ENCODE measurements at places on chromosomes 11 and 22.

GRCh38 chr11:128832121-128832497 lies 35.0 kb downstream of the KCNJ1 start:
- no peak for DNase-seq

DNA sequence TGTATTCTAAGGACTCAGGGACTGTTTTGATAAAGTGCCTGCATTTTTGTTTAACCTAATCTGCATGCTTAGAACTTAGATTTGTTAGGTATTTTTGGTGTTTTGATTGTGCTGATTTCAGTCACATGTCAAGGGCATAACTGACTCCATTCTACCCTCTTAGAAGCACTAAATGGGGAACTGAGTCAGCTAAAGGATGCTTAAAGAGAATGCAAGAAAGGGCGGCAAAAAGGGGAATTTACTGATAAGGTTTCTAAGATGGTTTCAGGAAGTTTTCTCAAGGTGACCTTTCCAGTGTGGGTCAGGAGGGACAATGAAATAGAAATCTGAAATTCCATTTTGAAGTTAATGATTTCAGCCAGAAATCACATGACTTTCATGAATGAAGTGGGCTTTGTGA lies 43.0 kb downstream of the MMP20 start:
- no peak for DNase-seq

DNA sequence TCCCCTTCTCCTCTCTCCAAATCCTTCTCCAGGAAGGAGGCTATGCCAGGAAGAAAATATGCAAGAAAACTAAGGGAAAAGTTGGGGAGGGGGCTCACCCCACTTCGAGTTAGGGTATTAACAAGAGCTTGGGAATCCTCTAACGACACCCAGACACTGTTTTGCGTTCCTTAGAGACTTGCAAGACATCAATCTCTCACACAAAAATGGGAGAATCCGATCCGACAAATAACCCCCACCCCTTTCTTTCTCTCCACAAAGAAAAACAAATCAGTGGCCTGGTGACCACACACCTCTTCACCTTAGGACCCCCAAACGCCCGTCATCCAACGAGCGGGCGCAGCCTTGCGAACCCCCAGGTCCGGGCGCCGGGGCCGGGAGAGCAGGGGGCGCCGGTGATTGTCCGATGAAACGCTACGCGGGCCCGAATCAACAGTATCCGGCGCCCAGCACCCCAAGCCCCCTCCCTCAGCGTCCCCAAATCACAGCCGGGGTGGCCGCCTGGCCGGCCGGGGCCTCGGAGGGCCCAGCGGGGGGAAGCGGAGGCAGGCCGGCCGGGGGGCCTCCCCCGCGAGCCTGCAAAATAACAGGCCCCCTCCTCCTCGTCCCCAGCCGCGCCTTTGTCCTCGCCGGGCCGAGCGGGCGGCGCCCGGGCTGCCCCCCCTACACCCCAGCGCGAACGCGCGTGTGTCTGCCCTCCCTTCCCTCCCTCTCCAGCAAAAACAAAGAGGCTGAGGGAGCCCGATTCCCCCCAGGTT lies 690 bp downstream of the CSNK1E start:
- DNase-seq: no peak

DNA sequence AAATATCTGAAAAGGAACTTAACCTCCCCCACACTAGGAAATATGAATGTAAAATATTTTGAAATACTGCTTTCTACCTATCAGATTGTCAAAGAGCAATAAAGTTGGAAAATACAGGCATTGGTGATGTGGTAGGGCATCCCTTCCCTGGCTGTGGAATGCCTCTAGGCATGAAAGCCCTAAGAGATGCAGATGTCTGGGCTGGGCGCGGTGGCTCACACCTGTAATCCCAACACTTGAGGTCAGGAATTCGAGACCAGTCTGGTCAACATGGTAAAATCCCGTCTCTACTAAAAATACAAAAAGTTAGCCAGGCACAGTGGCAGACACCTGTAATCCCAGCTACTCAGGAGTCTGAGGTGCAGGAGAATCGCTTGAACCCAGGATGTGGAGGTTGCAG lies 22.0 kb downstream of the ARAP1 start:
- no peak for DNase-seq

DNA sequence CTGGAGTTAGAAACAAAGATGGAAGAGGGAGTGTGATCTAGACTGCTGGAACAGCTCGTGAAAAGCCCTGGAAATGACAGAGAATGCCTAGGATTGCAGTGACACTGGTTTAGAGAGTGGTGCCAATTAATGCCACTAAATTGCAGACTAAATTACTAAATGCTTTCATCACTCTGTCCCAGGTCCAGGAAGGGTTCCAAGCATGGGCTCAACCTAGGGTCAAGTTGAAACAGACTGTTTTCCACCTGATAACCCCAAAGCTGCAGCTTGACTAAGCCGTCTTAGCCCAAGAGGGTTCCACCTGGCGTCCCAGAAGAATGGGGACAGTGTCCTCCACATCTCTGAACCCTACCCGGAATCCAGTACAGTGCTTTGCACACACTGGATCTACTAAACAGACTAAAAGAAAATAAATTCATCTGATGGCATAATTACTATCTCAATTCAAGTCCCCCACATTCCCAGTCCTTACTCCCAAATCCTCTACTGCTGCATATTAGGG lies 1.1 kb upstream of the CRY2 start:
- DNase-seq: no peak
